WERI-Rb-1 (cell line): ENCODE measurements at places on chromosomes 1 and 21.

DNA sequence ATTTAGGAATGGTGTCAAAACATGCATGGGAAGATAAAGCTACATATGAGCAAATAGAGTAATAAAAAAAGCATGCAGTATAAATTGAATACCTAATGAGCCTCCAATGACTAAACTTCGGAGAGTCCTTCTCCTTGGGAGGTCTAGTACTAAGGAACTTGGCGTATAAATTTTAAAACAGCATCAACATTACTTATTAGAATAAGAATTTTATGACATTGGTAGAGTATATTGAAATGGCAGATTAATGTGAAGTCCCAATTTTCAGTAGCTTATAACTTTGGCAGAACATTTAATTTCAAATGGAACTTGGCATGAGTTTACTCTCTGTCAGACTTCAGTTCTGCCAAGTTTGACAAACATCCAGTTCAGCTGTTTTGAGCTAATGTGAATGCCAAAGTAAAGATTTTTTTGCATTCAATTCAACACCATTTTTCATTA, 104.7 kb upstream of the RGS18 start:
- no peak for DNase-seq

DNA sequence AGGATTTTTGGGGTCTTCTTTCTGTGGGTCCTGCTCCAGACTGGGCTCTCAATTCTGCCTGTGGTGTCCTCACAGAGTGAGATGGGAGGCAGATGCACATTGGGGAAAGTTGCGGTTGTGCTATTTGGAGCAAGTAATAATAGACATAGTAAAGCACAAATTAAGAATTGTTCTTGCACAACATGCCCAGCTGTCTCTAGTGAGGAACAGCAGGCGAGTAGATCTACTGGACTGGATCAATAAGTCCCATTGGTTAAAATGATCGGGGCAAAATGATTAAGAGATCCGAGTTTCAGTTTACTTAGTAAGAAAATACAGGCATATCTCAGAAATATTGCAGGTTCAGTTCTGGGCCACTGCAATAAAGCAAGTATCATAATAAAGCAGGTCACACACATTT, 448.3 kb upstream of the PROX1 start:
- no peak for DNase-seq

DNA sequence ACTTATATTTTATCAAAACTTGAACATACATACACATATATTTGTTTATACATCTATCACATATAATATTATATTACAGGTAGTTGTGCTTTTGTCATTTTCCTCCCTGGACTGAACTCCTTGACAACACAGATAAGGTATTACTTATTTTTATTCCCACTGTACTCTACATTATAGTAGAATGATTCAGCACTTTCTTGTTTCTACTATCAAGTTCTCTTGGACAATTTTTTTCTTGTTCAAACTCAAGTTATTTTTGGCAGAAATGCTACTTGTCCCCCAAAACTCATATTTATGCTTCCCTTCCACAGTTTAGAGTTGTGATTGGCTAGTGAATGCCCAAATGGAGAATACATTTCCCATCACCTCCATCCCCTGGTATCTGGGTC, 10.8 kb upstream of the PTPRC start:
- DNase-seq = no peak

- DNase-seq = no peak
These were observed 71.0 kb downstream of the PTGS2 start for GRCh38 chr1:186609183-186609582.

GRCh38 chr1:53888681-53889080, 916 bp downstream of the YIPF1 start:
- DNase-seq = no peak

- no peak for DNase-seq
These were observed 4.3 kb downstream of the TRABD2B start for GRCh38 chr1:47992720-47993415.

DNA sequence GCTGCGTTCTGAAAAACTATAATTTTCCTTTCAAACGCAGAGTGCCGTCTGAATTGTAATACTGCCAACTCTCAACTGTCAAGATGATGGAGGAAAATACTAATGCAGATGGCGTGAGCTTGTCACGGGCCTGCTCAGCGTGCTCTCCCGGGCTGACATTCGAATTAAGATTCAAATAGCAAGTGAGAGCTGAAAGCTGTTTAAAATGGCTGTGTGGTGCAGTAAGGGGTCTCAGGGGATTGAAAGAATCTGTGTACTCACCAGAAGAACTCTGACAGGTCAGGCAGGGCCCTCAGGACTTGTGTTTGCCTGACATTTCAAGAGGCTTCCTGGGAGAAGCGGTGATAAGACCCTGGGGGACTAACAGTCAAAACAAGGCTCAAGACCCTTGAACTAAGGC, 33.1 kb downstream of the ZMYND12 start:
- DNase-seq = peak; percentile 13

- no peak for DNase-seq
These were observed 639 bp downstream of the NUP133 start for GRCh38 chr1:229507502-229507901.

- no peak for DNase-seq
These were observed 4.6 kb upstream of the MMP23B start for GRCh38 chr1:1627261-1627828.

DNA sequence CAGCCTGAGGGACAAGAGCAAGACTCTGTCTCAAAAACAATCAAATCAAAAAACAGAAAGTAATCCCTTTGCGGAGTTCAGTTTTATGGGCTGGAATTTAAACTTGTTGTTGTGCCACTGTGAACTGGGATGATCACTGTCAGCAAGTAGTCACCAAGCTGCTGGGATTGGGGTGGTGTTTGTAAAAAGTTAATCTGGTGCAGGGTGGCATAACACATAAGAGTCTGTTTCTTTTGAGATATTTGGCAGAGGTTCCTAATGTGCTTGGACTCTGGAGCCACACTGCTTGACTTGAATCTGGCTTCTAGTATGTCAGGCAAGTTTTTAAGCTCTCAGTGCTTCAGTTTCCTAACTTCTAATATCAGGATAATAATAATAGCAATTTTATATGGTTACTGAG, 6.6 kb downstream of the CLIC4 start:
- no peak for DNase-seq

DNA sequence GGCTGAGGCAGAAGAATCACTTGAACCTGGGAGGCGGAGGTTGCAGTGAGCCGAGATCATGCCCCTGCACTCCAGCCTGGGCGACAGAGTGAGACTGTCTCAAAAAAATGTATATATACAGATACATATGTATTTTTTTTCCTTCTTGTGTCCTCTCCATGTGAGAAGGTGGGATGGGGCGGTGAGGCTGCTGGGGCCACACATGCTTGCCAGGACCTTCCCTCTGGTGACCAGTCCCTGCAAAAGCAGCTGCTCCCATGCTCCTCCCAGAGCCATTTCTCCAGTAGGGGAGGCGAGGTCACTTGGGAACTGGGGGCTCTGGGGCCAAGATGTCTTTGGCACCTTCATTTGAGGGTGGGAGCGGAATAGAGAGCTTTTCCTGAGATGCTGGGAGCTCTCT, 74.9 kb downstream of the PIK3CD start:
- DNase-seq = no peak

DNA sequence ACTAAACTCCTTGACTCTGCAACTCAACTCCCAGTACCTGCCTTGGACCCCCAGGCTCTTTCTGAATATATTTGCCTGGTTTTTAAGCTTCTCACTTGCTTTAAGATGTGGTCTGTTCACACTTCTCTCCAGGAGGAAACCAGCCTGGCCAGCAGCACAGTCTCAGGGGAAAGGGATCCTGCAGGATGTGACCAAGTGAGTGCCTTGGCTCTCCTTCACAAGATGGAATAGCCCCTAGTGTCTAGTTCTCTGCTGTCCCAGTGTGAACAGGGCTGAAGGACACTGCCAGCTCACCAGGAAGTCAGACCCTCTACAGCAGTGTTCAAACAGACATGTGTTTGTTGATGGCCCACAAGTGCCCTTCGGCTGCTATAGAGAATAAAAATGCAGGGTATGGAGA, 32.9 kb downstream of the CD244 start:
- DNase-seq = no peak

- no peak for DNase-seq
These were observed 7.6 kb downstream of the EPHX4 start for GRCh38 chr1:92037400-92037799.

- no peak for DNase-seq
These were observed 333.0 kb downstream of the BRINP3 start for GRCh38 chr1:190144650-190145049.

DNA sequence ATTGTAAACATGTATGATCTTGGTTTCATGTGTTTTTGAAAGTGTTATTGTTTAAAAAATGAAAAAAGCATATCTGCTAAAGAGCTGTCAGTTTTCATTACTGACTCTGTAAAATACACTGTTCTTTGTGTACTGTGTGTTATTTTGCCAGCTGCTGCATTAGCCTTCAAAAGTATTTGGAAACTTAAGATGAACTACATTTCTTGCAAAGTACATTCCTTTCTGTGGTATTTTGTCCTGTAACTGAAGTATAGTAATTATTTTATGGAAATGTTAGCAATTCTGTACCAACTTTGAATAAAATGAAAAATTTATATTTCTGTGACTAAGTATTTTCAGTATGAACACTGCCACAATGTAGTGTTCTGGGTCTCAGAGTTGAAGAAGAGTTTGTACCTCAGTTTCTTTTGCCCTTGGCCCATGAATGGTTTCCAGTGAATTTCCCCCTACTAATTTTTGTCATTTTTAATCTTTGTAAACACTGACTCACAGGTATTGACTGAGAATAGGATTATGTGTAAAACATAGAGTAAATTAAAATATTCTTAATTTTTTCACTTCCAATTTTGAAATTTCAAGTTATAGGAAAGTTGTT, 32.7 kb downstream of the MRPS6 start:
- no peak for DNase-seq

DNA sequence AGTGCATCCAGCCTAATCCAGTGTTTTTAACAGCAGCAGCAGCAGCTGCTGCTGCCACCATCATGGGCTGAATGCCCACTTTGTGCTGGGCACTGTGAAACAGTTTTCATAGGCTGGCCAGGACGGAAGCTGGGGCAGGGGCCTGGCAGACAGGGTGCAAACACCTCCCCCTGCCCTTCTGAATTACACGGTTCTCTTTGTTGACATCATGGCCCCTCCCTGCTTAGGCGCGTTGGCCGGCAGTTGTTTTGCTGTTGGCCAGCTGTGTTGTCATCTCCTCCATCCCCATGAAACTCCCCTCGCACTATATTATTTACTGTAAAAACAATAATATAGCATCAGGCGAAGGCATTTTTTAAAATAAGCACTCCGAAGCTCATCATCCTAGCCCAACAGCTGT, 33.1 kb downstream of the PTPRU start:
- no peak for DNase-seq

DNA sequence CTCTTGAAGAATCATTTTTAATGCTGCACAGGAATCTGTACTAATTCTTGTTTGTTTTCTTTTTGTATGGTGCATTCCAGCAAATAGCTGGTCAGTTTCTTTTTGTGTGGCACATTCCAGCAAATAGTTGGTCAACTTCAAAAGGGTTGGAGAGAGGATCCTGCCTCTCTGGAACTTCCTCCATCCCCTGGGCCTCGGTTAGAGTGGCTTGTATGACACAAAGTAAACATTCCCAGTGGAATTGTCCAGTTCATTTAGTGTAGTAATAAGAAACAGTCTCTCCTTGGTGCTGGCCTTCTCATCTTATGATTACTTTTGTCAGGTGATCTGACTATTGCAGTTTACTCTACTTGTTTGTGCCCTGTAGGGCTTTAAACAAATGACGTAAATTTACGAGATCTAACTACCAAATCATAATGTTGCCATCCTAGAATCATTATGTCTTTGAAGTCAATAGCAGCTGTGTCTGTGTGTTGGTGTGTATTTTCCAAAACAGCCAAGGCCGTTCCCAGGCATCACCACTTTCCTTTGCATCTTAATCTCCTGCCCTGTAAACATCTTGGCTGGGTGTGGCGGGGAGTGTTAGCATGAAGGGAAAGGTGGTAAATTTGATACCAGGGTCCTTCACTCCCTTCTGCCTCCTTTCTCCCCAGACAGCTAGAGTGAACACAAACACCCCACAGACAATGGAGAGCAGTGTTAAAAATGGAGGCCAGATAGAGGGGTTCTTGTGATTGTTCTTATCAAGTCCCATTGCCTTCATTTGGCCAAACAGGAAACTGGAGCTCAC, 77.9 kb downstream of the CDC7 start:
- no peak for DNase-seq

GRCh38 chr1:159960721-159961381, 6.8 kb upstream of the SLAMF9 start:
- DNase-seq = no peak

DNA sequence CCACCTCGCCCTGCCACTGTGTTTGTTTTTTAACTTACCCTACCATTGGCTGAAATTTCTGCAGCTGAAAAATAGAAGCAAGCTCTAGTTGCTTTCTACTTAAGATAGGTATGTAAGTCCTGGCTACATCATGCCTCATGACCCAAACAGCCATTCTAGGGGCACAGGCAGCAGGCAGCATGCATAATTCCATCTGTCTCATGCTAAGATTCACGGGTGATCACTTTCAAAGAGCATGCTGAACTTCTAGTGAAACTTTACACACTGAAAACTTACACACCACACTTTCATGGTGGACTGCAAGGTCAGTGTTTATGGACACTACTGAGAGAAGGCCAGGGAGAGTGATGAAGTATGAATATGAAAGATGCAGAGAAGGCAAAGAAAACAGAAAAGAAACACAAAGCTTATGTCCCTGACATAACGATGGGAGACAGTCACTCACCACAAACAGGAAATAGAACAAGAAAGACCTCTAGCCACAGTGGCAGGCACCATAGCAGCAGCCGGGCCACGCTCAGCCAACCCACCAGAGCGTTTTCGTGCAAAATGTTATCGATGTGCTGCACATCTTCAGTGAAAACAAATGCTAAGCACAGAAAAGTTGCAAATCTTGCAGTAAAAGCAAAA, 102.3 kb upstream of the TIAM1 start:
- no peak for DNase-seq

- DNase-seq = no peak
These were observed 93.0 kb downstream of the HFM1 start for GRCh38 chr1:91311672-91312071.

GRCh38 chr21:41861987-41862386, 17.2 kb downstream of the PRDM15 start:
- DNase-seq = no peak

DNA sequence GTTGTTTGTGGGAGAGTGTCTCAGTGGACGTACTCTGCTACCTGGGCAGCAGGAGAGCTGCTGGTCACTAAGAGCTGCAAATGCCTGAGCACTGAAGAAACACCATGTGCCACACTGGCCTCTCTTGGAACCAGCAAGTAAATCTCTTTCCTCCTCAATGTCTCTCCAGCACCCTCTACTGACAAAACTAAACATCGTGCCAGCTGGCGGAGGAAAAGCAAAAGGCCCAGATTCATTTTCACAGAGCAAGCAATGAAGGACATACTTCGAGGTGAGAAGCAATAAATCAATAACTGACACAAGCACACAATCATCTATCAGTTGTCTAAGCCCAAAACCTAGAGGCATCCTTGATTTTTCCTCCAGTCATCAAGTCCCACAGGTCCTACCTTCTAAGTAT, 78.1 kb downstream of the RERE start:
- no peak for DNase-seq

DNA sequence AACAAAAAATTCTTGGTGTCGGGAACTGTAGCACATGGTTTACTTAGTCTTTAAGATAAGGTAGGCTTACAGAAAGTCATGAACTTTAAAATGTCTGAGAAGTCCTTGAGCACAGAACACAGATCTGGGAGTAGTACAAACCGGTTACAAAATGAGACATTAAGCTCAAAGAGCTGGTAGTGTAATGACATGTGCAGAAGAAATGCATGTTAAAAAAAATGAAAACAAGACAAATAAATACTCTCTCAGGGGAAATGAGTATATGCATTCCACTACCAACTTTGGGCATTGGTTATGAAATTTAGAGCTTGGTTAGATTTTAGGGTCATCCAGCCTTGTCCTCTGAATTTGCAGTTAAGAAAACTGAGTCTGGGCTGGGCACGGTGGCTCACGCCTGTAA, 91.5 kb upstream of the F3 start:
- no peak for DNase-seq
